ENCODE measurements at places on chromosomes 13 and 19. TPM values are rescaled to one million over a fixed set of nuclear protein-coding genes. Genes with fewer than 3 reads are reported as not detected.

Gene LILRA1
- not detected for total RNA-seq

DNA sequence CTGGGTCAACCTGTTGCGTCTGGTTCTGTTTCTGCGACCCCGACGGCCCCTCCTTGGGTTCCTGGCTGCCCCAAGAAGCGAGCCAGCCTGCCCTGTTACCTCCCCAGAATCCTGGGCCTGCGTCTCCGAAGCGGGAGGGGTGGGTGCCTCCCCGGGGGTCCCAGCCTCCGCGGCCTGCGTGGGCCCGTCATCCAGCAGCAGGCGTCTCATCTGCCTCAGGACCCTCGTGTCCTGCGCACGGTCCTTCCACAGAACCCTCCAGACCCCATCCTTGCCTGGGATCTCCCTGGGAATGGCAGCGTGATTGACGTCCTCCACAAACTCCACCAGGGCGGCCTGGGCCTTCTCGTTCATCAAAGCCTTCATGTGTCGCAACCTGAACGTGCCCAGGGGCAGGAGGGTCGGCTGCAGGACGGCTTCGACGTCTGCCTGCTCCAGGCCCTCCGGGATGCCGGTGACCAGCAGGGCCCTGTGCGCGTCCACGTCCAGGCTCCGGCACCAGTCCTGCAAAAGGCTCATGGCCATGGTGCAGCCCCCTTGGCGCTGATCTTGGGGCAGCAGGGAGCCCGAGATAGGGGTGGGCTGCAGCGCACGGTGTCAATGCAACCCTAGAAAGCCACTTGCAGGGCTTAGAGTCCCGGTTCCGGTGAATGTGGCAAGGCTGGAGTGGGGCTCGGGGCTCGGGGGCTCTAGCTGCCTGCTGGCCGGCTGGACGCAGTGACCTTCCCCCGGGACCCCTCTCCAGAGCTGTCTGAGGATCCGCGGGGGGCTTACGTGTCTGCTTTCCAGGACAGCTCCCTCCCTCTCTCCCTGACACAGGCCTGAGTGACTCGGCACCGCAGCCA, 504 bp downstream of the PNMA8B start:
- no peak overlapping the region for H3K4me3 ChIP-seq
- no peaks in the 10 kb centered on the region for H3K36me3 ChIP-seq
- no peaks in the 10 kb centered on the region for H3K4me1 ChIP-seq
- no peak for DNase-seq

Gene PSG6
- total RNA-seq: not detected

DNA sequence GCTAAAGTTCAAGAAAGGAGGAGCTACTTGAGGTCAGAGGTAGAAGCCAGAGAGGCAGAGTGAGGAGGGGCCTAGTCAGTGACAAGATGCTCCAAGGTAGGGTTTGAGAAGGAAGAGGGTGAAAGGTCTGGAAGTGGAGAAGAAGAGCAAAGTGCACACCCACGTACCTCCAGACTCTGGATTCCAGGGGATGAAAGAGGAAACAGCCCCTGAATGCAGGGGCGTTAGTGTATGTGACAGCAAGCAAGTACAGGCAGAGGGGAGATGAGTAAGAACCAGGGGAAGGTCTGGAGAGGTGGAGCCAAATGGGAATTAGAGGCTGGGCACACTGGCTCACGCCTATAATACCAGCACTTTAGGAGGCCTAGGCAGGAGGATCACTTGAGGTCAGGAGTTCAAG, 8.7 kb downstream of the RPS28 start:
- peaks cover under 1% of the 10 kb centered on the region for H3K4me1 ChIP-seq
- H3K4me3 ChIP-seq: no peak overlapping the region
- no peaks in the 10 kb centered on the region for H3K27me3 ChIP-seq
- no peak overlapping the region for H3K27ac ChIP-seq
- peak; percentile 39 for DNase-seq

GRCh38 chr19:37964109-37964508, 57.1 kb downstream of the SIPA1L3 start:
- H3K27me3 ChIP-seq: no peaks in the 10 kb centered on the region
- no peak for DNase-seq
- peaks cover 34% of the 10 kb centered on the region for H3K4me1 ChIP-seq

DNA sequence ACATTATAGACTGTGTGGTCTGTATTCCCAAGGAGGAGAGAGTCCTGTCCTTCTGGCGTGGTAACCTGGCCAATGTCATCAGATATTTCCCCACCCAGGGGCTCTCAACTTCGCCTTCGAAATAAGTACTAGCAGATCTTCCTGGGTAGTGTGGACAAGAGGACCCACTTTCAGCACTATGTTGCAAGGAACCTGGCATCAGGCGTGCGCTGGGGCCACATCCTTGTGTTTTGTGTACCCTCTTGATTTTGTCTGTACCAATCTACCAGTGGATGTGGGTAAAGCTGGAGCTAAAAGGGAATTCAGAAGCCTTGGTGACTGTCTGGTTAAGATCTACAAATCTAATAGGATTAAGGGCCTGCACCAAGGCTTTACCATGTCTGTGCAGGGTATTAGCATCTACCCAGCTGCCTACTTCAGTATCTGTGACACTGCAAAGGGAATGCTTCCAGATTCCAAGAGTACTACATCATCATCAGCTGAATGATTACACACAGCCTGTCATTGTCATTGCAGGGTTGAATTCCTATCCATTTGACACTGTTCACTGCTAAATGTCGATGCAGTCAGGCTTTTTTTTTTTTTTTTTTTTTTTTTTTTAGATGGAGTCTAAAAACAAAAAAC, 148.0 kb downstream of the PRR20E start:
- H3K27me3 ChIP-seq: no peaks in the 10 kb centered on the region
- no peak overlapping the region for H3K27ac ChIP-seq
- DNase-seq: no peak
- no peaks in the 10 kb centered on the region for H3K4me1 ChIP-seq
- no peak overlapping the region for H3K4me3 ChIP-seq
- no peaks in the 10 kb centered on the region for H3K36me3 ChIP-seq

Measured in Karpas-422 (cell line).